ENCODE measurements at places on chromosomes 6 and 20.

- no peak for DNase-seq
Measured at GRCh38 chr6:44473393-44474189, 86.1 kb downstream of the CDC5L start.

DNA sequence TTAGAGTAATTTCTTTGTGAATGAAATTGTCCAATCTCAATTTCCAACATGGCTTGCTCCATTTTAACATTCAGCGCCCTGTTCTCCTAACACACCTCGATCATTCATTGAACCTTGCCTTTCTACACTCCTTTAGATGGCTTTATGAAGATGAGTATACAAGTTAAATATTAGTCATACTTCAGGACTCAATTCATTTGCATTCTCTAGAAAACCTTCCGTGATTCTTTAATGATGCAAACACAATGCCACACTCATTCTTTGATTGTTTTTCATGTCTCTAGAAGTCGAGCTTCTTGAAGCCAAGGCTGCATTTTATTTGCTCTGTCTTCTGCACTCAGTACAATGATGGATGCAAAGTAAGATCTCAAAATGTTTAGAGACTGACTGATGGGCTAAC lies 641.2 kb downstream of the DOK5 start:
- DNase-seq = no peak

DNA sequence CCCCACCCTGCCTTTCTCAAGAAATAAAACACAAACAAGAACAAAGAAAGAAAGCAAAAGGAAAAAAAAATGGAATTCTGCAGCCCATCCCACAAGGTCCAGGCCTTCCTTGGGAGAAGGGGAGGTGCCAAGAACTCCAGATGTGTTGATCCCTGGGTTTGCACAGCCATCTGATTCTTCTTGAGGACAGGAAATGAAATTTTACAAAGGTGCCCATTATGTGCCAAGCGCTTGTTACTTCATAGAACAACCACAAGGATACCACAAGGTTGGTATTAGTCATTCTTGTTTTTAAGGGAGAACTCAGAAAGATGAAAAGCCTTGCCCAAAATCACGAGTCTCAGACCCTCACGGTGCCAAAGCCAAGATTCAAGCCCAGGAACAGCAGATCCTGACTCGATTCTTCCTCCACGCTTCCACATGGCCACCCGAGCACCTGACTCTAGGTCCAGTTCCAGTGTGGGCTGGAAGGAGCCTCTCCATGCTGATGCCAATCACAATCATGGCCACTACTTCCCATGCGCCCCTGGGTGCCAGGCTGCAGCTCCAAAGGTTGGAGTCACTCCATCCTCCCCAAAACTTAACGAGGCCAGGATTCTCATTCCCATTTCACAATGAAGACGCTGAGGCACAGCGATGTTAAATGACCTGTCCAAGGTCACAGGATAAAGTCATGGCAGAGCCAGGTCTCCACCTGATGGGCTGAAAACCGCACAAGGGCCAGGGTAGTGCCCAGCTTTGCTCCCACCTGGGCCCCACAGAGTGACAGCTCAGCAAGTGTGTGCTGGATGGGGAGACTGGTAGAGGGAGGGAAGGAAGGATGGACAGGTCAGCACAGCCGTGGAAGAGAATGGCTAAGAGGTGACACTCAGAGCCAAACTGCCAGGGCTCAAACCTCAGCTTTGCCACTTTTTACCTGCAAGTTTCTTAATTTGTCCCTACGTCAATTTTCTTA lies 66.7 kb upstream of the TOP1 start:
- no peak for DNase-seq

DNA sequence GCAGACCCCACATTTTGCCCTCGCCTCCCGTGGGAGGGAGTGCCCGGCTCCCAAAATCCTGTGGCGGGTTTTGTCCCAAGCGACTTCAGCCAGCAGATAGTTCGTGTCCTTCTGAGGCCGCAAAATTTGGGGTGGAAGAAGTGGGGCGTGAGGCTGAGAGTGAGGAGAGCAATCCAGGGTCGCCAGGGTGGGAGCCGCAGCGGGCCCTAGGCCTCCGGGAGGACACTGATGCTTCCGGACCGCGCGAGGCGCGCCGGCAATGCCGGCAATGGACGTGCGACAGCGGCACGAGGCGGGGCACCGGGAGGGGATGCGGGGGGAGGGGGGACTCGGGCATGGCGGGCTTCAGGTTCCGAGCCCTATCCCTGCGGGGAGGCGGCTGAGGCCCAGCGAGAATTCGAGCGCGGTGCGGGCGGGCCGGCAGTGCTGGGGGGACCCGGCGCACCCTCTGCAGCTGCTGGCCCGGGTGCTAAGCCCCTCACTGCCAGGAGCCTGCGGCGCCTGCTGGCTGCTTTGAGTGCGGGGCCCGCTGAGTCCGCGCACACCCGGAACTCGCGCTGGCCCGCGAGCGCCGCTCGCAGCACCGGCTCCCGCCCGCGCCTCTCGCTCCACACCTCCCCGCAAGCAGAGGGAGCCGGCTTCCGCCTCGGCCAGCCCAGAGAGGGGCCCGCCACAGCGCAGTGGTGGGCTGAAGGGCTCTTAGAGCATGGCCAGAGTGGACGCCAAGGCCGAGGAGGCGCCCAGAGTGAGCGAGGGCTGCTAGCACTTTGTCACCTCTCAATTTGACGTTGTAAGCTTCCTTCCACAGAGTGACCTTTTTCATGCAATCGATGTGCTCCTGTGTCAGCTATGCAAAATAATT lies 143.8 kb downstream of the LPA start:
- DNase-seq = peak; percentile 63

- no peak for DNase-seq
Measured at GRCh38 chr6:134593887-134594286, 276.0 kb upstream of the SGK1 start.

DNA sequence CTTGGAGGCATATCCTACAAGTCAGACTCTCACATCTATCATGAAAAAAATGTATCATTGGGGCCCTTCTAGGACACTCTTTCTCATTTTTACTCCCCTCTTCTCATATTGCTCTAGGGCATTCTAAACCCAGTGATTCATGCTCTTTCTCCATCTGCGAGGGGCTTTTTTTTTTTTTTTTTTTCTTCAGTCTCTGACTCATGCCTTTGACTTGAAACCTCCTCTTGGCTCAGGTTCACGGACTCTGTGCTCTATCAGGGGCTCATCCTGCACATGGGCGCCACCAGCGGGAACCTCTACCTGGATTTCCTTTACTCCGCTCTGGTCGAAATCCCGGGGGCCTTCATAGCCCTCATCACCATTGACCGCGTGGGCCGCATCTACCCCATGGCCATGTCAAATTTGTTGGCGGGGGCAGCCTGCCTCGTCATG lies 17.8 kb downstream of the SLC22A1 start:
- no peak for DNase-seq

DNA sequence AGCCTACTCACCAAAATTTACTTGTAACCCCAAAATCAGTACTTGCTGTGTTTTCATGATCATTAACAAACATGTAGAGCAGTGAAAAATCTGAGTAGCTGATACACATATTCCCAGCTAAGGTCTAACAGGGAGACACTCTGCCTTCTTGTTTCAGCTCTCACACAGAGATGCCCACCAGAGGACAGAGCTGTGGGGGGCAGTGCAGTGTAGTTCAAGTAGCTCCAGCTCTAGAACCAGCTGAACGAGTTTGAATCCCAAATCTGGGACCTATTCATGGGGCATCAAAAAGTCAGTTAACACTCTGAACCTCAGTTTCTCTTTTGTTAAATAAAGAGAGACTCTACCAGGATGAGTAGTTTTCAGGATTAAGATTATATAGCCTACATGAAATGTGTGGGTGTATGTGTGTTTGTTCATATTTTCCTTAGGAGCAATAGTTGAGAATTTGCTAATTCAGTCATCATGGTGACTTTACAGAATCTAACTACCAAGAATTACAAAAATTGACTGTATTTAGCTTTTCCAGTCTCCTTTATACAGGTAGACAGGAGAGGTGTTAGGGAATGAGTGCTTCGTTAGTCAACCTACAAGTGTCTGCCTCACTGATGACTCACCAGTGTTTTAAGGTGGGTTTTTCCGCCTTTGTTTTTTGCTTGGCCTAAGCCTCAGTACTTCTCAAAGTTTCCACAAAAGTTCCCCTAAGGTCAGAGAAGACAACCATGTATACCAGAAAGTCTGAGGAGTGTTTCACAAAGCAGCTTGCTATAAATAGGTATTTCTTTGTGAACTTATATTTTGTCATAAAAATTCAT lies 164.0 kb upstream of the RUNX2 start:
- no peak for DNase-seq

DNA sequence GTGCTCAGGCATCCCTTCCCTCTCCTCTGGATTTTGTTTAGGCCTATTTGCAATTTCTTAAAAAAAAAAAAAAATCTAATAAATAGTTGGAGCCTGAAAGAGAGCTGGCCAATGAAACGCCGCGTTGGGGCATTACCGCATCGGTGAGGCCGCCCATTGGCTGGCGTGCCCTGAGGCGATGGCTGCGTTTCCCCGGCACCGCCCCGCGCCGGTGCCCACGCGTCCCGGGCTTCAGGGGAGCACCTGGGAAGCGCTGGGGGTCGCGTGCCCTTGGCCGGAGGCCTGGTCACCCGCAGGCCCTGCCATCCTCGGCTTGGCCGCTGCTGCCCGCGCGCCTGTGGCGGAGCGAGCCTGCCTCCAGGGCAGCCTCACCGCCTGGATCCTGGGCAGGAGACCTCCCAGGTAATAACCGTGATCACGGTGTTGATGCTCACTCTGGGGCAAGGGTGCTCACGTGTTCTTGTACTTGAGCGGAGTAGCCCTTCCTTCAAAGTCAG lies 155.4 kb downstream of the NRN1 start:
- peak; percentile 61 for DNase-seq

DNA sequence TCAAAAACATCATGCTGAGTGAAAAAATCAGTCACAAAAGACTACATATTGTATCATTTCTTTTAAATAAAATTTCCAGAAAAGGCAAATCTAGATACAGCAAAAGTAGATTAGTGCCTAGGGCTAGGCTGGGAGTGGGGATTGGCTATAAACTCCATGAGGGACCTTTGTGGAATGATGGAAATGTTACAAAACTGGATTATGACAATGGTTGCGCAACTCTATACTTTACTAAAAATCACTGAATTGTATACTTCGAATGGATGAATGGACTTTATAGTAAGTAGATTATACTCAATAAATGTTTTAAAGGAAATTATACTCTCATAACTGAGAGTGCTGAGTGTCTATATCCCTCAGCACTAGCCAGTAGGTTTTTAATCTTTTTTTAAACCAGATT lies 4.3 kb downstream of the HMGN3 start:
- DNase-seq = no peak

- no peak for DNase-seq
Measured at GRCh38 chr6:69719602-69720193, 77.1 kb downstream of the LMBRD1 start.

DNA sequence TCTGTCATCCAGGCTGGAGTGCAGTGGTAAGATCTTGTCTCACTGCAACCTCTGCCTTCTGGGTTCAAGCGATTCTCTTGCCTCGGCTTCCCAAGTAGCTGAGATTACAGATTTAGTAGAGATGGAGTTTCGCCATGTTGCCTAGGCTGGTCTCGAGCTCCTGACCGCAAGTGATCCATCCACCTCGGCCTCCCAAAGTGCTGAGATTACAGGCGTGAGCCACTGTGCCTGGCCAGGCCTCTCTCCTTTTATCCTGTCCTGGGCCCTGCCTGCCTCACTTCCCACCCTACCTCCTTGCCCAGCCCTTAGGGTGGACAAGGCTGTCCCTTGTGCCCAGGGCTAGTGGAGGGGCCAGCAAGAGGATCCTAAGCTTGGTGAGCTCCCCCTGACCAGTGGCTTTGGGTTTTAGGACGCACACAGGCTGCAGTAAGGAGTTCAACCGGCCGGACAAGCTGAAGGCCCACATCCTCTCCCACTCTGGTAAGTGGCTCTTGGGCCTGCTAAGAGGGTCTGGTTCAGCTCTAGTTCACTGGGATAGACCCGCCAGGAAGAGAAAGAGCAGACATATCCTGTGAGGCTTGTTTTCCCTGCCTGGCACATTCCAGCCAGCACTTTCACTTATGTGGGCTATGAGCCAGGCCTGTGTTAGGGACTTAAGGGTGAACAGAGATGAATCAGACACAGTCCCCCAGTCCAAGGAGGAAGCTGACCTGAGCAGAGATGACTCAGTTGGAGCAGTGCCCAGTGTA lies 21.9 kb upstream of the CHMP4B start:
- DNase-seq = no peak

GRCh38 chr6:166438211-166438861 lies 55.6 kb upstream of the MPC1 start:
- no peak for DNase-seq
